Suppressor macrophage (primary cell): ENCODE measurements at places on chromosomes 16 and 17.

DNA sequence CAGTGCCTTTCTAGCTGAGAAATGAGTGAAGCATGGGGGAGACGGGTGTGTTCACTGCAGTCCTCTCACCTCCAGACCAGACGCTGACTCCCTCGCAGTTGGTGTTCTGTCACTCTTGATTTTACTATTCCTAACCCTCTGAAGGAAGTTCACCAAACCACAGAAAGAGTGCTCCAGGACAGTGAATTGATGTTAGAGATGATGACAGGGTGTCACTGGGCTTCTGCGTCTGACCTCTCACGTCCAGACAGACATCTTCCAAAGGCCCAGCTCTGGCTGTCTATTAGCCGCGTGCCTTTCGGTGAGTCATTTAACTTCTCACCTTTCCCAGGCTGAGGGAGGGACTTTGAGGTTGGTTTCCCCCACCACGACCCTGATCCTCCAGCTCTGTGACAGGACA is 8.2 kb downstream of the CRAMP1 start:
- DNase-seq, result no peak

DNA sequence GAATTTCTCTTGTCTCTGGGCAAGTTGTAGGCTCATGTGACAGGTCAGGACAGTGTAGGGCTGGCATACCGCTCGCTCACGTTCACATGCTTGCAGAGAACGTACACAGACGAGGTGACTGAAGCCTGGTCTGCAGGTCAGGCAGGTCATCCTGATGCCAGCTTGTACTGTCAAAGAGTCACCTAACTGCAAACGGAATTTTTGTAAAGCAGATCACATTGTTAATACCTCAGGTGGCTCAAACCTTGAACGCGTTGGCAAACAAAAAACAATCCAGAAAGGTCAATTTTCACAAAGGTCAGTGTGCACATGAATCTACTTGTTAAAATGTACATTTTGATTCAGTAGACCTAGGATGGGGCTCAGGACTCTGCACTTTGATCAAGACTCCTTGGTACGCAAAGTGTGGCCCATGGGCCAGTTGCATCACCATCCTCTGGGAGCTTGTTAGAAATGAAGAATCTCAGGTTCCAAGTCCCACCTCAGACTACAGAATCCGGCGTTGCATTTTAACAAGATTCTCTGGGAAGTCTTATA is 28.6 kb downstream of the ANKRD40 start:
- DNase-seq, result no peak

DNA sequence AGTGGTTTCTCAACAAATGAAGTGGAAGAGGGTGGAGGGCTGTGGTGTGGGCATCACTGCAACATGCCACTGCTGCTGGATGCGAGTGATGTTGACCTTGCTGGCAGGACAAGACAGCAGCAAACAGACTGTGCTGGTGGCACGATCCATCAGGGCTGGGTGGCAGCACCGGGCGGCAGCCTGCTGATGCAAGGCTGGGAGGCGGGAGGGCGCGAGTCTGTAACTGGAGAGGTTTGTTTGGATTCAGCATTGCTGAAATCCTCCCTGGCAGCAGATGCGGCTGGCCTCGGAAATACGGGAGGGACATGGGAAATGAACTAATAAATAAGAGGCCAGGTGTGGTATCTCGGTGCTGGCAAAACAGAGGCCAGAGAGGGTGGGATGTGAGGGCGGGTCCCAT is 224.2 kb downstream of the ENGASE start:
- no peak for DNase-seq

GRCh38 chr17:3695723-3696411 is at the start of gene P2RX5:
Gene P2RX5, minus strand, starts transcription at chr17:3696155. Its CDS starts 150 bp downstream, at chr17:3696005.
- peak; percentile 60 for DNase-seq

GRCh38 chr16:1465567-1465915 is 9.3 kb downstream of the CLCN7 start:
- no peak for DNase-seq

DNA sequence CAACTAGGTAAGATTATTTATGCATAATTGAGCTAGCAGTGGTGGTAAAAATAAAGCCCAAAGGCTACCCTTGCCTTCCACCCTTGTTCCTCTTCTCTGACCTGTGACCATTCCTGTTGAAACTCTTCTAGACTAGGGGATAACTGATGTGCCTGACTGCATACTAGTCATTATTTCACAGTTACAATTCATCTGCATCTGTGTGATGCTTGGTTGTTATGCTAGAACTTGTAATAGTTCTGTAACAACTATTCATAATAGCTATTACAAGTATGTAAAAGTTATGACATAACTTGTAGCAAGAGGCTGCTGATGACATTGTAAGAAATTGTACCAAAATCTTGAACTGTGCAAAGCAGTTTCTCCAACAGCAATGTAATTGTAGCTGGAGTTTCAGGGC is 2.4 kb upstream of the VAC14 start:
- DNase-seq, result peak; percentile 79

- DNase-seq, result no peak
Observed at GRCh38 chr16:47625115-47625567, 164.0 kb downstream of the PHKB start.

GRCh38 chr16:46887524-46887854 is 3.3 kb downstream of the GPT2 start:
- no peak for DNase-seq
